Skin of body (tissue), 3 donors: ENCODE measurements at places on chromosomes 12 and 14.

- DNase-seq = no peak
These were observed 63.7 kb upstream of the DNM1L start for GRCh38 chr12:32615441-32615840.

GRCh38 chr12:110467847-110468213, 227 bp downstream of the GPN3 start:
- DNase-seq = no peak

DNA sequence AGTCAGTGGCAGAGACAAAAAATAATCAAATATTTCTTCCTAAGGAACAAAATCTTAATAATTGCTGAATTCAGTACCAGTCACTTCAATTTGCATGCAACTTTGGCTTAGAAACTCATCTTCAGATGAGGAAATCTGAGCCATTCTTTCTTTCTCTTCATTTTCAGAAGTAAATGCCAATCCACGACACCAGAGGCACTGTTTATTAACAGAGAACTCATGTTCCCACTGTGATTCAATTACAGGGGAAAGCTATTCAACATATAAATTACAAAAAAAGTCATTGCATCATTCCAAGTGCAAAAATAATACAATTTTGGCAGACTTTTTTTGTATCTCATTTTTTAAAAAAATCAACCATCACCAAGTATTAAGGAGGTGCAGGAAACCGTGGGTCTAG, 816.1 kb upstream of the TMEM132C start:
- DNase-seq = no peak

GRCh38 chr14:100025111-100025510, 40.1 kb upstream of the EVL start:
- no peak for DNase-seq

DNA sequence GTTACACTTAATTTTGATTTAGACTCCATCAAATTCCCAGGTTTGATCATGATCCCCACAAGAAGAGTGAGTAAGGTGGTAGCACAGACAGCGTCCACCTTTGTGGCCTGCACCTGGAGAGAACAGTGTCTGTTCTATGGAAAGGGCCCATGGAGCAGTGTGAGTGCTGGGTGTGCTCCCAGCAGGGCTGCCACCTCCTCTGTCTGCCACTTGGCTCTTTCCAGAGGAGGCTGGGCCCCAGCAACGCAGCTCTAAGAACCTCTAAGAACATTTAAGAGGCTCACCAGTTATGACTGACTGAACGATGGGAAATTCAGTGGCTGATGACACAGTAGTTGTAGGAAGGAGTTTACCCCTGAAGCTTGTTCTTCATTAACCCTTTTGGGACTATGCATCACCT, 17.3 kb downstream of the VDR start:
- no peak for DNase-seq

GRCh38 chr14:88379706-88380343, 5.6 kb upstream of the SPATA7 start:
- DNase-seq = no peak

GRCh38 chr12:62215506-62215905, 44.7 kb upstream of the USP15 start:
- DNase-seq = no peak

- DNase-seq = no peak
These were observed 15.1 kb downstream of the BMAL2 start for GRCh38 chr12:27347779-27348178.

DNA sequence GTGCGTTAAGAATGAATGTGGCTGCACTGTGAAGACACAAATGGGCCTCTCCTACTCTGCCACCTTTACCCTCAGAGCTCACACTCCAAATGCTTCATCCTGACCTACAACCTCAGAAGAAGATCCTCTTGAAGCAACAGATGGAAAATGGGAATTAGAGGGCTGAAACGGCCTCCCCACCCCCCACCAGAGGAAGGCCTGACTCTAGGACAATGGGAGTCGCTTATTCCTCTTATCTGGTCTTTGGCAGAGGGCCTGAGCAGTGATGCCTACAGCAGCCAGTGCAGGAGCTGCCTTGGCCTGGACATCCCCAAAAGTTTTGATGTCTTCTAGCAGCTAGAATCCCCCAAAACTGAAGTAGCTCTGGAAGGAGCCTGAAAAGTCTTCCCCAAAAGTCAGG, 29.2 kb downstream of the BTBD7 start:
- DNase-seq = no peak

GRCh38 chr14:88130057-88130432, 125.1 kb downstream of the GPR65 start:
- DNase-seq = no peak

- DNase-seq = no peak
These were observed 656 bp downstream of the RAB21 start for GRCh38 chr12:71755146-71755892.

- no peak for DNase-seq
These were observed 41.9 kb downstream of the SPTLC2 start for GRCh38 chr14:77574446-77575115.

- peak; percentile 73 for DNase-seq
These were observed 60.0 kb downstream of the PLEKHA5 start for GRCh38 chr12:19189522-19189921.

- DNase-seq = no peak
These were observed 2.3 kb downstream of the KSR2 start for GRCh38 chr12:117966511-117966910.

GRCh38 chr12:68871921-68872320, 61.0 kb downstream of the CPM start:
- no peak for DNase-seq

DNA sequence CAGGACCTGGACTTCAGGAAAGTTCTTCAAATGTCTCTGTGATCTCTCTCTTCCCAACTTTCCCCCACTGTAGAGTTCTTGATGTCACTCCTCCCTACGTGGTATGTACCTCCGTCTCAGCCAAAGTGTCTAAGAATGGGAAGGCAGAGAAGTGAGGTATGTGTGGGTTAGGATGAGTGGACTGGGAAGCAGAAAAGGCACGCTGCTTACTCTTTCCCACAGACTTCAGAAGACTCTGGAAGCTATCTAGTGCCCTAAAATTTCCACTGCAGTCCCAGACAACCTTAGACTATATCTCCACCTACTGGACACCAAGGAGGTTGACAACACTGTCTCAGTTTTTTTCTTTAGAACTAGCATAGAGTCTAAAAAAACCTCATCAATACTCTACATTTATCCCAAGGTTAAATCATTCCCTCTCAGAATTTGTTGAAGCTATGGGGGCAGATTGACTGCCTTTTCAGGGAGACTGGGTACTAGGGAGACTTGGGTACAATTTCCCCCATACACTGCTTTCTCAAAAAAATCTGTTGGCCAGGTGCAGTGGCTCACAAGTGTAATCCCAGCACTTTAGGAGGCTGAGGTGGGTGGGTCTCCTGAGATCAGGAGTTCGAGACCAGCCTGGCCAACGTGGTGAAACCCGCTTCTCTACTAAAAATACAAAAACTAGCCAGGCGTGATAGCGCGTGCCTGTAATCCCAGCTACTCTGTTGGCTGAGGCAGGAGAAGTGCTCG, 20.6 kb upstream of the ITGA5 start:
- DNase-seq = peak; percentile 66

DNA sequence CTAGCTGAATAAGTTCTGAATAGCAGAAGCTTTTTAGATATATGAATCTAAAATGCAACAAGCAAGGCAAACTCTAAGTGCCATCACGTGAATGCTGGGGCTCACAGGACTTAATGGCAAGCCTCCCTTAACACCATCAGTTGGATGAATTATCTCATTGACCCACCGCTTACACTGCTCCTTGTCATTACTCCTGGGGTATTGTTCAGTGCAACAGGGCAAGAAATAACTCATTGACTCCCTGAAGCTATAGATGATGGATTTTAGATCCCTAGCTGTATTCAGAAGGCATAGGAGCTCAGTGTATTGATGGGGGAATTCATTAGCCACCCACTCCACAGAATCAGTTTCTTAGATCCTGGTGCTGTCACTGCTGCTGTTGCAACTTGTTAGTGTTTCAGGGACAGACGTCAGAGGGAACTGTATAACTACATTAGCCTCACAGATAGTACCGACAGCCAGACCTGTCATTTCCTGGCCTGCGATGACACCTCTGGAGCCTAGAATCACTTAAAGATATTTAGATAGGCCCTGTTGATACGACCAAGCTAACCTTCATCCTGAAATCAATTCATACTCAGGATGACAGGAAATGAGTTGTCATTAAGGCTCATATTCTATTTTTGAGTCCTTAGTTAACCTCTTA, 735.3 kb downstream of the DIO2 start:
- DNase-seq = no peak
